ENCODE measurements at places on chromosomes 2 and 18.

DNA sequence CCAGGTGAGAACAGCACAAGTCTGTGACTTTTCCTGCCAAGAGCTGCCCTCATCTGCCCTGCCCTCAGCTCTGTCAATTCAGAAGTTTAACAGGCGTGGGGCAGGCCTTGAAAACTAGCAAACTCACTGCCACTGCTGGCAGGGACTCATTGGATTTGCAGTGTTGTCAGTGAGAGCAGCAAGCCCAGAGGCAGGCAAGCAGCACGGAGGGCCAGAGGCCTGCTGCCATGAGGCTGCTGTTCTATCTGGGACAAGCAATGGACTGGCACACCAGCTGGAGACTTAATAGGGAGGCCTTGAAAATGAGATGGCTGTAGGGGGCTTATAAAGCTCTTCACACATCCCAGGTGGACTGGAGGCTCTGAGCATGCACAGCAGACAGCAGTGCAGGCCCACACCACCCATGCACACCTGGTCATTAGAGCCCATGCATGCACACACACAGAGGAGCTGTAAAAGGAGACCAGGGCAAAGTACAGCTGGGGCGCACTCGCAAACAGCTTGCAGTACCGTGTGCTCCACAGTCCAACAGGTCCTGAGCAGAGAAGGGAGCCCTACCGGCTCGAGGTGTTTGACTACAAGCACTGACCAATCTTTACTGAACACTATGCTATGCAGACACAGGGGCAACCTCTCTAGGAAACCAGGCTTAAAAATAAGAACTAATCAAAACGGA, 28.7 kb downstream of the MGAT4A start:
- H3K4me1 ChIP-seq: peaks cover 65% of the 10 kb centered on the region
- H3K27ac ChIP-seq: peak overlapping the region; percentile 95
- H3K36me3 ChIP-seq: no peaks in the 10 kb centered on the region

GRCh38 chr2:156465573-156465972, 29.4 kb downstream of the GPD2 start:
- peaks cover 3% of the 10 kb centered on the region for H3K36me3 ChIP-seq
- H3K27ac ChIP-seq: no peak overlapping the region
- DNase-seq: no peak
- H3K4me3 ChIP-seq: no peak overlapping the region

DNA sequence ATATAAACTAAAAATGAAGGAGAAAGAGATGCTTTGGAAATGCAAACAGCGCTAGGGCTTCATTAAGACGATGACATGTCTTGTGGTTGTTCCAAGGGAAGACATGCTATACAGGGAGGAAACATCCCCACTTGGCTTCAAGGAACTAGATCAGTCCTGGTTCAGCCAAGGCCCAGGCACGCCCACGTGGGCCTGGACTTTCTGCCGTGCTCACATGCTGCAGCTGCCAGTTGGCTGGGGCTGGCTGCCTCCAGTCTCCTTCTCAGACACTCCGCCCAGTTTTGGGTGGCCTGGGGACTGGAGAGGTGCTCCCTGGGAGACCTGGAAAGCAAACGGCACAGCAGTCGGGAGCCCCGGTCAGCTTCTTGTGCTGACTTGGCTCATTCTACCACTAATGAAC, 109.6 kb downstream of the GLI2 start:
- no peaks in the 10 kb centered on the region for H3K4me1 ChIP-seq
- peaks cover 38% of the 10 kb centered on the region for H3K27me3 ChIP-seq
- H3K4me3 ChIP-seq: no peak overlapping the region
- DNase-seq: no peak

- H3K27ac ChIP-seq: no peak overlapping the region
- H3K36me3 ChIP-seq: no peaks in the 10 kb centered on the region
- peaks cover 5% of the 10 kb centered on the region for H3K27me3 ChIP-seq
- H3K4me3 ChIP-seq: no peak overlapping the region
- H3K4me1 ChIP-seq: no peaks in the 10 kb centered on the region
These were observed 188.4 kb downstream of the PPP1R1C start for GRCh38 chr2:182173944-182174622.

DNA sequence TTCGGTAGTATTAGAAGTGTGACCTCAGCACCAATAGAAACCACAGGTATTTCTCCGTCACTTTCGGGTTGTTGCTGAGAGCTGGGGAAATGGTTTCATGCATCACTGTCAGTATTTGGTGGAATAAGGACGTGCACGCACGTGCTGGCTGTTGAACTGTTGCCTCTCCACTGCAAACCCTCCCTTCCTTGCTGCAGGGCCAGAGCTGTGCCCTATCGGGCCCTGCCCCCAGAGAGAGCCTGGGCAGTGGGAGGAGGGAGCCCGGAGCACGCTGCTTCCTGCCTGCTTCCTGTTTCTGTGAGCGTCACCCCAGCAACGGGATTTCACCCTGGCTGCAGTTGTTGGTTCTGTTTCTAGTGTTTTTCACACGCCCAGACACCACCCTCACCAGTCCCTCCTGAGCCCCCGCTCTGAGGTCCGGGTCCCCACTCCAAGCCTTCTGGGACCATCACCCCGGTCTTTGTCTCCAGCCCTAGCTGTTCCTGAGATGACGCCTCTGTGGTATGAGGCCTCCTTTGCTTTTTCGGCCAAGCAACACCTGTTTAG, 47.4 kb downstream of the LRRFIP1 start:
- H3K27ac ChIP-seq: peak overlapping the region; percentile 99
- peaks cover 30% of the 10 kb centered on the region for H3K4me1 ChIP-seq
- H3K36me3 ChIP-seq: peaks cover 29% of the 10 kb centered on the region
- peak; percentile 87 for DNase-seq

DNA sequence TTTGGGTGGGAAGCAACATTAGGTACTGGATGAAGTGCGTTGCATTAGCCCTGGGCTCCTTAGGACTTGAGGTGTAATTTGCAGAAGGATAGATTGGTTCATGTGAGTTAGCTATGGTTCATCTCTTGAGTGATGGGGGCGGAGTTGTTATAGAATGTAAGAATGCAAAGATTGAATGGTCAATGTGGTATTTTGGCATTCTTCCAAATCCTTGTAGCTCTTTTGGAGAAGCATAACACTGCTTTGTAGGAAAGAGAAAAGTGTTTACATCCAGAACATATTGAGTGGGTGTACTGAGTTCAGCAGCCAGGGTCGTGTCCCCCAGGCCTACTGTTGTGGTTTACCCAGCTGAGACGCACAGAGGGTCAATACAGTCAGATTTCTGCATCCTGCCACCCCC, 173.5 kb downstream of the FMNL2 start:
- no peak overlapping the region for H3K4me3 ChIP-seq
- H3K27ac ChIP-seq: no peak overlapping the region
- DNase-seq: no peak
- peaks cover 9% of the 10 kb centered on the region for H3K27me3 ChIP-seq
- H3K4me1 ChIP-seq: no peaks in the 10 kb centered on the region

DNA sequence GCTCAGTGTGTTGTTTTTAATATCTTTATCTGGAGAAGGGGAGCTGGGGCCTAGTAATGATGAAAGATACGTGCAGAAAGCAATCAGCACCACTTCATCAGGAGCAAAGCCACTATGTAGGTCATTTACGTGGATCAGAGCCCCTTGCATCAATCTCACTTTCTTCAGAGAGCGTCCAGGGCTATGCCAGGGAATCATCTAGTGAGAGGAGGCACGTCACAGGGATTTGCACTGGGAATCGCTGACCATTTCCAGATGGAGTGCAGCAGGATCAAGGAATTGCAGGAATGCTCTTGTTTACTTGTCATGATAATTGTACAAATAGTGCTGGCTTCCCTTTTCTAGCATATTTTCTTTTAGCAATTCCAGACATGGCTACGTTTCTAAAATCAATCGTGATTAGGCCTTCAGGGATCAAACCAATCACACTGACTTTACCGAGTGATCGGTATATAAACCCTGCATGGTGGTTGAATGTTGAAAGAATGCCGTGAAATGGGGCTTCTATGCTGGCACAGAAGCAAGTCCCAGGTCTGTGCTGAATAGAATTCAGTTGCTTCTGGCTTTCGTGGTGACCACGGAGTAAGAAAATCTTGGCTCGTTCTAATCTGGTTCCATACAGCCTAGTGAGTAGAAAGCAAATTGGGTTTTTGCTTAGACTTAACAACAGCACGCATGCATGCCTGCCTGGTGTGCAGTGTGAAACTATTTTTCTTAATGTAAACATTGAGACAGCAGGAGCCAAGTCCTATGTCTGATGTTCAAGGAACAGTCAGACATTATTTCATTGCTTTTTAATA, 122.8 kb downstream of the TMEM200C start:
- H3K4me3 ChIP-seq: no peak overlapping the region
- H3K4me1 ChIP-seq: no peaks in the 10 kb centered on the region
- no peak for DNase-seq
- no peaks in the 10 kb centered on the region for H3K27me3 ChIP-seq
- H3K36me3 ChIP-seq: no peaks in the 10 kb centered on the region

Measured in effector memory CD8-positive, alpha-beta T cell (primary cell).